ENCODE measurements at places on chromosomes 5 and 9.

- no peak for DNase-seq
Measured at GRCh38 chr5:1131726-1132125, 19.9 kb upstream of the SLC12A7 start.

- DNase-seq, result no peak
Measured at GRCh38 chr5:39058178-39058921, 15.8 kb downstream of the RICTOR start.

GRCh38 chr9:14247577-14247976 is 66.4 kb downstream of the NFIB start:
- DNase-seq, result no peak

DNA sequence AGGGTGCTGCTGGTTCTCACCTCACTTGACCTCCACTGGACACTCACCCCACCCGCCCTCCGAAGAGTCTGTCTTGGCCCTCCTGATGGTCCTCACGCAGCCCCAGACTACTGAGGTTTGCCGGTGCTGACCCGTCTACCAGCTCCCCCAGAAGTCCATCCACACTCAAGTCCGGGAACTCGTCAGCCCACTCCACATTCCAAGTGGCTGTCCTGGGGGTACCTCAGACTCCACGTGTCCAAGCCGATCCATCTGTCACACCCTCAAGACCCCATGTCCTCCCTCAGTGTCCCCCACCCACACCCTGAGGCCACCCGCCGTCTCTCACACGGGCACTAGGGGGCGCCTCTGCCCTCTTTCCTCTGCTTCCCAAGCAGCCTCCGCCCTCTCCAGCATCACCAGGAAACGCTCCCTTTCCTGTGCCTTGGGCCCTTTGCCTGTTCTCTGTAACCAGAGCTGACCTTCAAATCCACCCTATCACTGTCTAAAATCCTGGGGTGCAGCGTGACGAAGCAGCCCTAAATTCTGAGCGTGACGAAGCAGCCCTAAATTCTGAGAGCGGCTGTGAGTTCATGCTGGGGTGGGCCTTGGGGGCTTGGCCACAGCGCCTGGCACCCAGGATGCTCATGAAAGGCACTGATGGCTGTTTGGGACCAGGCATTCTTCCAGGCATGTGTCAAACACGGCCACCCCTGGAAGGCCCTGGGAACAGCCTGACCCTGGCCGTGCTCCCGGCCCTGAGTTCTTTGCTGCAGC is 95.7 kb downstream of the KCNT1 start:
- peak; percentile 28 for DNase-seq

GRCh38 chr9:30015073-30015472 is 2369.4 kb upstream of the ACO1 start:
- no peak for DNase-seq

DNA sequence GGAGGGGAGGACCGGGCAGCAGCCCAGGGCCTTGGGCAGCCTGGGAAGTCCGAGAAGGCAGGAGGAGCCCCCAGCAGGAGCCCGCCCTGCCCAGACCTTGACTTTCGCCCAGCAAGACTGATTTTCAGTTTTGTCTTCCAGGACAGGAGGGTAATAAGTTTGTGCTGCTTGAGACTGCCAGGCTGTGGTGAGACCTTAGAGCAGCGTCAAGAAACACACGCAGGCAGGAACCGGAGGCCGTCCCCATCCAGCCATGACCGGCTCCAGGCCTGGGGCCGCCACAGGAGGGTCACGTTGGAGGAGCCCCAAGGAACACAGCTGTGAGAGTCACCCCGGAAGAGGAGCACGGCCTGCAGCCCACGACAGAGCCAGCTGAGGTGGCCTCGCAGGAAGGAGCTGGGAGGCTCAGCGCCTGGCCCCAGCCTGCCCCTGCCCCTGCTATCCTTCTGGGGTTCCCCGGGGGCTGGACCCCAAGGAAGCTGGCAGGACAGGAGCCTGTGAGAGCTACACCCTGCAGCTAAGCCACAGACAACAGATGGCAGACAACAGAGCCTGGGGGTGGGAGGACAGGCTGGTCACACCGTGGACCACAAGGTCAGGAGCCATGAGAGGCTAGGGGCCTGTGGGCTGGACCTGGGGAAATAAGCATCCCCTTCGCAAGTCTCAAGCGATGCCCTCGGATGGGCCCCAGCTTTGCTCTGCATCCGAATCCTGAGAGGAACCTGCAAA is 126.0 kb upstream of the FAM120A start:
- no peak for DNase-seq

DNA sequence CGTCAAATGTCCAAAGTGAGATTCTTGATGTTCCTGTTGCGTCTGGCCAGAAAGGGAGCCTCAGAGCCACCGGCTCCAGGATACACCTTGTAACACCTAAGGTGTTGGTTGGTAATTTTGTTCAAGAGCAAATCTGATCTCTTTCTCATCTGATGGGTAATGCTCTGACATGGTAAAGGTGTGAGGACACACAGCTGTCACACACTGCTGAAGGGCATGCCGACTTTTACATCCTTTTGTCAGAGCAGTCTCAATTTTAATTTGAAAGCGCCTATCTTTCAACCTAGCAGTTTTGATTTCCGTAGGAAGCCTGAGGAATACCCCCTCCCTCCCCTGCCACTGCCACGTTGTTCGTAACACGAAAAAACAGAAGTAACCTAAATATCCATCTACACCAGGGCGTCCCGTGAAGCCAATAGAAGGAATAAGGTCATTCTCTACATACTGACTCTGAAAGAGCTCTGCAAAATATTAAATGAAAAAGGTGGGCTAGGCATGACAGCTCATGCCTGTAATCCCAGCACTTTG is 57.4 kb downstream of the TSTD2 start:
- DNase-seq, result no peak

GRCh38 chr9:11194246-11194645 is 581.4 kb upstream of the PTPRD start:
- DNase-seq, result no peak

DNA sequence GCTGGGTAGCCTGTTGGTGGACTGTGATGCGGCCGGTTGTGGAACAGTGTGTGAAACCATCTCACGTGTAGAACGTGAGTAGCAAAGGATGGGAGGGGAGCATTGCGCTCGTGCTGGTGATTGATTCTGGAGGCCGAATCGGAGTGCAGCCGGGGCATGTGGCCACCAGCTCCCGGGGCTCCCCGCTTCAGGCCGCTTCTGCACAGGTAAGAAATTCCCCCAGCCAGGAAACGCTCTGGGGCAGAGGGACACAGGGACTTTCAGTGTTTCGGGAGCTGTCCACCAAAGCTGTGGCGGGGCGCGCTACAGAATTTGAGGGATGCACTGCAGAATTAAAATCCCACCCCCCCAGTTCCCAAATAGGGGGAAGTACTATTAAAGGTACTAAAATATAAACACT is 41.9 kb downstream of the LAMC3 start:
- no peak for DNase-seq

DNA sequence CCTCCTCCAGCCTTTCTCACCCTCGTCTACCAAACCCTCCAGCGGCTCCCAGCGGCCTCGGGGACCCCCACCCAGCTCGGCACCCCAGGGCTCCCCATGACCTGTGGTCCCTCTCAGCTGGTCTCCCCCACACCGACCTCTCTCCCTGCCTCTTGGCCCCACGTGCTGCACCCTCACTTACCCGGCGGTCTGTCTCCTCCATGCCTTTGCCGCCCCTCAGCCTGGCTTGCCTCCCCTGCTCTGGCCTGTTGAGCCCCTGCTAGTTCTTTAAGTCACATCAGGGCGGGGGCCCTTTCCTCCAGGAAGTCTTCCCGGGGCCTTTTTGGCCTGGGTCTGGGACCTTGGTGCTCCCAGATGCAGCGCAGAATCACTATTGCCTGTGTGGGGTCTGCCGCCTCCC is 81.5 kb downstream of the LMX1B start:
- no peak for DNase-seq

GRCh38 chr5:153619771-153620170 is 129.3 kb downstream of the GRIA1 start:
- DNase-seq, result no peak

GRCh38 chr9:7332780-7333179 is 466.8 kb downstream of the DMAC1 start:
- DNase-seq, result no peak

DNA sequence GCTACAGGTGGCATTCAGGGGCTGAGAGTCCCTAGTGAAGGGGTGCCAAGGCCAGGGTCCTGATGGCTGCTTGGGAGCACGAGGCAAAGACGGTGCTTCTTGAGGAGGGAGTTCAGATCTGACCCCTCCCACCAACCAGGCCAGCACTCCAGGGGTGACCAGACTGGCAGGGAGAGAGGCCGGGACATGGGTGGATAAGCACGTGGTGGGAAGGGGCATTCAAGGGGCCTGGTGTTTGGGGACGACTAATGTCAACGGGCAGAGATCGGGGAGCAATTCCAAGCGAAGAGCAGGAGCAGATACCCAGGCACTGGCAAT is 4.5 kb downstream of the RGS14 start:
- DNase-seq, result no peak

- DNase-seq, result no peak
Measured at GRCh38 chr9:2158111-2158610, 143.0 kb downstream of the SMARCA2 start.

DNA sequence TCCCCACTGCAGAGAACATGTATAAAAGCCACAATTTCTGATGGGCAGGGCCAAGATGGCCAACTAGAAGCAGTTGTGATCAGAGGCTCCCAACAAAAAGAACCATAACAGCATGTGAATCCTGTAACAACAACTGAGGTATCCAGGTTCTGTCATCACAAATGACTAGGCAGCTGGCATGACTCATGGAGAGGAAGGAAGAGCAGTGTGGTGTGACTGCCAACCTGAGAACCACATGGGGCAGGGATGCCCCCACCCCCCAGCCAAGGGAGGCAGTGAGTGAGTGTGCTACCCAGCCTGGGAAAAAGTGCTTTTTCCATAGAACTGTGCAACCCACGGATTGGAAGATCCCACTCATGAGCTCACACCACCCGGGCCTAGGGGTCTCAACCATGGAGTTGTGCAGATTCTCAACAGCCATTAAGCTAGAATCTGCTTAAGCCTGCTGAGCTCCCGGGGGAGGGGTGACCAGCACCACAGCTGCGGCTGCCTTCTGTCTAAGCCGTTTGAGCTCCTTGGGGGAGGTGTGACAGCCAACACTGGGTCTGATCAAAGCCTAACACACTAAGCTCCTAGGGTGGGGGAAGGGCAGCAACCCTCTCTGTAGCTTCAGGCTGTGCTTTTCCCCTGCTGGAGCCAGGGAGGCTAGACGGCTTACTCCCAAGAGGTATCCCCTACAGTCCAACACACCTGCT is 80.1 kb upstream of the DMAC1 start:
- DNase-seq, result no peak

- DNase-seq, result peak; percentile 60
Measured at GRCh38 chr9:21709464-21710058, 92.9 kb upstream of the MTAP start.

GRCh38 chr9:114412048-114412683 is 24.4 kb upstream of the AKNA start:
- no peak for DNase-seq

GRCh38 chr5:74099538-74100267 is 473.7 kb downstream of the ARHGEF28 start:
- DNase-seq, result no peak

- no peak for DNase-seq
Measured at GRCh38 chr5:15786884-15787283, 286.9 kb downstream of the FBXL7 start.

DNA sequence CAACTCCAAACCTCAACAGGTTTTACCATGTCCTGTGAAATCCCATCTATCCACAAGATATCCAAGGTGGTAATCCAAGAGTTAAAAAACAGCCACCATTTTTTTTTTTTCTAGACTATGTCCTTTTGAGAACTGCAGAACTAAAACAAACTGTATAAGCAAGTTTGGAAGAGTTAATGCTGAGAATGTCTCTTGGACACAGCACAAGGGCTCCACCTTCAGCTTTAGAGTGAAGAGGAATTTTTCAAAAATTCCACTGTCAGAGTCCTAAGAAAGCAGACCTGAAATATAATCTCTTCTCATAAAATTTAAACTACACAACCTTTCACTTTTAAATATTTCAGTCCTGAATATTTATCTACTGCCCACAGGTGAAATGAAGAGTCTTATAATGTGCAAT is 167.8 kb upstream of the CCNG1 start:
- DNase-seq, result no peak
